Activated T-helper 1 cell treated with anti-CD3 and anti-CD28 coated beads, Interleukin-2, amount 50 U/mL, for 16 hours (primary cell): ENCODE measurements at places on chromosomes 3 and 15.
A peak's percentile ranks its signal among the peaks of the same experiment; 100 is the strongest.

- DNase-seq: peak; percentile 23
Observed at GRCh38 chr15:62059816-62060112, 483 bp downstream of the VPS13C start.

DNA sequence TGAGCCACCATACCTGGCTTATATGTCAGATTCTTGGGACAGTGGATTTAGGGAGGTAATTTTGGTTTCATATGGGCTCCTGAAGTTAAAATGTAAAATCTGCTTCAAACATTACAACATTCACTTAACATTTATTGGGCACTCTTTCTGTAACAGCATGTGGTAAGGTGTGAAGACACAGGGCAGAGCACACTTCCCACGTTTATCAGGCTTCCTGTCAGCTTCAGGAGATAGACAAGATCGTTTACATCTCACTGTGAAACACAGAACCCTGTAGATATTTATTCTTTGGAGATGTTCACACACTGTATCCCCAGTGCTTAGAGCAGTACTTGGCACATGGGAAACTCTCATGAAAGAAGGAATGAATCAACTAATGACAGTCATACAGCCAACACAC is 426.0 kb upstream of the RARB start:
- no peak for DNase-seq

- DNase-seq: no peak
Observed at GRCh38 chr3:135503760-135504686, 461.5 kb upstream of the PPP2R3A start.

GRCh38 chr15:91698241-91698640 is 155.3 kb upstream of the SLCO3A1 start:
- DNase-seq: no peak

DNA sequence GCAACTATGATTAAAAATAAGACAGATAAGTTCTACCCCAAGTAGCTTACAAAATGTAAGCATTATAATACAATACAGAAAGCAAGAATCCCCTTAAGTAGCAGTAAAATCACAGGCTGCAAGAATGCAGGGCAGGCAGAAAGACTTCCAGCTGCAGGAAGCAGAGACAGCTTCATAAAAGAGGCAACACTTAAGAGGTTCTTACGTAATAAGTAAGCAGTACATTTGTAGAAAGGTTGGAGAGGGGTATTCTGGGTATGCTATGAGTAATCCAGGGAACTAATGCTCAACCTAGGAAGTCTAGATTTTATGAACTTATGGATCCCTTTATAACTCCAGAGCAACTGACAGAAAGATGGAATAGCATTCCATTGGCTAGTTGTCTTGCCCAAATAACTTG is 151.6 kb downstream of the IL5RA start:
- no peak for DNase-seq

DNA sequence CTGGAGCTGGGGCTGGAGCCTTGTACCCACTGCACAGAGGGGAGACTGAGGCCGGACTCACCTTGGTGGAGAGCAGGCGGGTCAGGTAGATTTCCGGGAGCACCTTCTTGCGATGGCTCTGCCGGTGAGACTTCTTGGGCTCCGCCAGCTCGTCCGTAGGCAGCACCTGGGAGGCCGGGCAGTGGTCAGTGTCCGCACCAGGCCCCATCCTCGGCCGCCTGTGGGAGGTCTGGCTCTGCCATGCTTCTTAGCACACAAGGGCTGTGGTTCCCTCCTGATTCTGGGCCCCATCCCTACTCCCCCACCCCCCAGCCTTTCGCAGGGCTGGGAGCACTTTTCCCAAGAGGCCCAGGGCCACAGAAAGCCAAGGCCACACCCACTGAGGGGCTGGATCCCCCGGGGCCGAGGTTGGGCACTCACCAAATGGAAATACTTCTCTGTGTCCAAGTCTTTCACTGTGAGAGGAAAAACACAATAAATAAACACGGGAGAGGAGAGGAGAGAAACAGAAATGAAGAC is 17.4 kb downstream of the H1-8 start:
- no peak for DNase-seq

DNA sequence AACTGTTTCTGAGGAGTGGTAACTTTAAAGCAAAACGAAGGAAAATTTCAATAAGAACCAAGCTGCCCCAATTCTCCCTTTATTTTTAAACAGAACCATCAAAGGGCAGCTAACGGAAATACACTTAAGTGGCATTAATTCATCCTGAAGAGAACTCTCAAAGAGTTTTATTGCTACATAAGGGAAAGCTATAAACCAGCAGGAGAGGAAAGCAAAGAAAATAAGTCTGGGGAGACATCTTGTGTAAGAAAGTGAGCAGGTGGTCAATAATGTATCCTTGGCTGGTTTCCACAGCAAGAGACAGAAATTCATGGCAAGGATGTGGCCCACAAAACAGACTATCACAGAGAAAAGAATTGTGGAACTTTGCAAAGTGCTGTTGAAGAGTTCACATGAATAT is 40.0 kb upstream of the CMSS1 start:
- no peak for DNase-seq

- peak; percentile 64 for DNase-seq
Observed at GRCh38 chr3:13011573-13012220, 61.5 kb downstream of the IQSEC1 start.

DNA sequence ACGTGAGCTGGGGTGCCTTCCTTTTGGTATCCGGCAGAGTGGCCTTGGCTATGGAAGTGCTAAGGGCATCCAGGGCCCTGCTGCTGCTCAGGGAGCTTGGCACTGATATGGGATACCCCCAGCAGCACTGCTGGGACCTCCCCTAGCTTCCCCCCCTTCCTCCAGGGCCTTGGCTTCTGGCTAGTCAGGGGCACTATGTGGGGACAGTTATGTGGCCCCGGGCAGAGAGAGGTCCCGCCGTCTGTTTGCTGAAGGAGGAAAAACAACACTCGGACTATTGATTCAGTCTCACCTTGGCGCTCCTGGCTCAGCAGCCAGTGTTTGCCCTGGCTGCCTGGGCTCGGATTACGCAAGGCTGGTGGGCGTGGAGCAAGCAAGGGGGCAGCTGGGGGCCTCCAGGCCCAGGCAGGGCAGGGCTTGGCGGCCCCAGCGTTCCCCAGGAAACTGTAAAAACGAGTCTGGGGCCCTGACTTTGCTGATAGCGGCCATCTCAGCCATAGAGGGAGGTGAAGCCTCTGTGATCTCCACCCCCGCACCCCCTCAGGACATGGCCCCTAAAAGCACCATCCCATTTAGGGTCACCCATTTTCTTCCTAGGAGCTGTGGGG is 5.7 kb downstream of the FURIN start:
- no peak for DNase-seq

GRCh38 chr3:9870978-9871377 is 9.1 kb downstream of the CIDEC start:
- no peak for DNase-seq

DNA sequence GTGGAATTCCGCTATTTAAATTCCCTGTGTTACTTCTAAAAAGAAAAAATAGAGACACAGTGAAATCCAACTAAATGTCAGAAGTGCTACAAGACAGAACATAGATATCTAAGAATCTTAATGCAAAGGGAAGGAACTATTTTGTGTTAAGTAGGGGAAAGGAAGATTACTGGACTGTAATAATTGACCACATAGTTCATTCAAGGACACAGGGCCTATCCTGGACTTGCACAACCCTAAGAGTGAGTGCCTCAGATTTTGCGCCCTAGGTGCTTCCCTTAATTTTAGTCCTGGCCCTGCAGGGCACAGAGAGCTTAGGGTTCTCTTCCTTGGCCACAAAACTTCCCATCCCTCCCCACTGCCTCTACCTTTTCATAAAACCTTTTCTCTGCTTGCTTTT is 3.5 kb upstream of the IL20RB start:
- no peak for DNase-seq

DNA sequence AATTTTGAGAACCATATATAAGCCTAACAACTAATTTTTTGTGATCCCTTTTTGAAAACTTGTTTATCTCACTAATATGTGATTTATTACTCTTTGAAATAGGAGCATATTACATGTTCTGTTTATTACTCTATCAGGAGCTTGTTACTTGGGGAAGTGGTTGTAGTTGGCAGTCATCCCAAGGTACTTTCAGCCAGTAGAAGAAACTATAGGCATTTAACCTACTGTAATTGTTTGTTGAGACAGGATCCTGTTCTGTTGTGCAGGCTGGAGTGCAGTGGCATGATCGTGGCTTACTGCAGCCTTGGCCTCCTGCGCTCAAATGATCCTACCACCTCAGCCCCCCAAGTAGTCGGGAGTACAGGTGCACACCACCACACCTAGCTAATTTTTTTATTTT is 195.6 kb downstream of the TCF12 start:
- no peak for DNase-seq

- no peak for DNase-seq
Observed at GRCh38 chr3:21789730-21790129, 38.7 kb upstream of the ZNF385D start.

DNA sequence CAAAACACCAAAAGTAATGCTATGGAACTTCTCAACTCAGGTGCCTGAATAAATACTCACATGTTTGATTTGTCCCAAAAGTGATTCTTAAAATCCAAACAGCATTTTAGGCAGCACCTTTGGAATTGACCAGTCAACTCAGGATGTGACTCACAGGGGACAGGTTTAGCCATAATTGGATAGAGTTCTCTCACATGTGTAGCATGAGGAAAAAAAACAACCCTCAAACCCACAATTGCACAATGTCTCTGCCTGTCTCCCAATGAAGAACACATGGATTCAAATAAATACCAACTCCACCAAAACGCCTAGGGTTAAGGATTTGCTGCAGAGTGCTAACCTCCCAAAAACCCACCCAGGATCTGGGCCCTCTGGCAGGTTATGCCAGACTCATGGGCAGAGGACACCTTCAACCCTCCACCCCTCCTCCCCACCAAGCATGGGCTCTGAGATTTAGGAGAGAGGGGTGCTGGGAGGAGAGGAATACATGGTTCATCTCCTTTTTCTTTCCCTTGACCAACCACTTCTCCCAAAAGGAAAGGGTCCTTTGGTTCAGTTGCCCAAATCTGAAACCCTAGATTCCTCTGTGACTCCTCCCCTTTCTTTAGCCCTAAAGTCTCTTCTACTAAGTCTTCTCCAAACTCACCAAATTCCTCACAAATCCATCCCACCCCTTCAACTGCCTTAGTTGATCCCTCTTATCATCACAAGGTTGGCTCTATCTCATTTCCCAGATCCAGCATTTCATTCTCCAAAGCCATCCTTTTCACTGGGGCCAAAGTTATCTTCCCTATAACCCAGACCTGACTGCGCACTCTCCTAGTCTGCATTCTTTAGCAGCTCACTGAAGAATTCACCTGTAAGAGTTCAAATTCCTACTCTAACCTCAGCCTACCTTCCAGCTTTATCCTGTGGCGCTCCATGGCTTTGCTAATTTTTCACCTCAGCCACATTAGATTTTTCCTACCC is 7.7 kb downstream of the RYK start:
- DNase-seq: no peak

DNA sequence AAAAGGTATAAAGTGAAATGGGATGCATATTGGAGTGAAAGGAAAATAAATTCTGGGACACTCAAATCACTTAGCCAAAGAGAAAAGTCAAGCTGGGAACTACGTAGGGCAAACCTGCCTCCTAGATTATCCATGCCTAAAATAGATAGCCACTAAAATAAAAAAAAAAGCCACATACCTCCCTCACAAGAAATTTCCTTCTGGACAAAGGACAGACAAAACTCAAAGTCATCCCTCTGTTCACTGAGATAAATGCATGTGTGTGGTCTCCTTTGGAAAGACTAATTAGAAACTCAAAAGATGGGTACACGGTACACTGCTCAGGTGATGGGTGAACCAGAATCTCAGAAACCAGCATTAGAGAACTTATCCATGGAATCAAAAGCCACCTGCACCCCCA is 65.2 kb upstream of the MME start:
- no peak for DNase-seq

- DNase-seq: no peak
Observed at GRCh38 chr15:91572110-91572509, 281.4 kb upstream of the SLCO3A1 start.

DNA sequence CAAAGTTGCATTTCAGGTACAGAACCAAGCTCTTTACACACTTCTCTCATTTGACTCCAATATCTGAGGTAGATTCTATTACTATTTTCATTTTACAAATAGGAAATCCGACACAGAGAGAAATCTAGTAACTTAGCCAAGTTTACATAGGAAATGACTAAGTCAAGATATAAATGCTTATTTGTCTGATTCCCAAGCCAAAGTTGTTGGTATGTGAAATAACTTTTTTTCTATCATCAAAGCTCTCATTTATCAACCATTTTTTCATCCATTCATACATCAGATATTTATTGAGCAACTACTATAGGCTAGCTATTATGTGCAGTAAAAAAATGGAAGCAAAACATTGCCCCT is 89.2 kb upstream of the MITF start:
- DNase-seq: no peak

DNA sequence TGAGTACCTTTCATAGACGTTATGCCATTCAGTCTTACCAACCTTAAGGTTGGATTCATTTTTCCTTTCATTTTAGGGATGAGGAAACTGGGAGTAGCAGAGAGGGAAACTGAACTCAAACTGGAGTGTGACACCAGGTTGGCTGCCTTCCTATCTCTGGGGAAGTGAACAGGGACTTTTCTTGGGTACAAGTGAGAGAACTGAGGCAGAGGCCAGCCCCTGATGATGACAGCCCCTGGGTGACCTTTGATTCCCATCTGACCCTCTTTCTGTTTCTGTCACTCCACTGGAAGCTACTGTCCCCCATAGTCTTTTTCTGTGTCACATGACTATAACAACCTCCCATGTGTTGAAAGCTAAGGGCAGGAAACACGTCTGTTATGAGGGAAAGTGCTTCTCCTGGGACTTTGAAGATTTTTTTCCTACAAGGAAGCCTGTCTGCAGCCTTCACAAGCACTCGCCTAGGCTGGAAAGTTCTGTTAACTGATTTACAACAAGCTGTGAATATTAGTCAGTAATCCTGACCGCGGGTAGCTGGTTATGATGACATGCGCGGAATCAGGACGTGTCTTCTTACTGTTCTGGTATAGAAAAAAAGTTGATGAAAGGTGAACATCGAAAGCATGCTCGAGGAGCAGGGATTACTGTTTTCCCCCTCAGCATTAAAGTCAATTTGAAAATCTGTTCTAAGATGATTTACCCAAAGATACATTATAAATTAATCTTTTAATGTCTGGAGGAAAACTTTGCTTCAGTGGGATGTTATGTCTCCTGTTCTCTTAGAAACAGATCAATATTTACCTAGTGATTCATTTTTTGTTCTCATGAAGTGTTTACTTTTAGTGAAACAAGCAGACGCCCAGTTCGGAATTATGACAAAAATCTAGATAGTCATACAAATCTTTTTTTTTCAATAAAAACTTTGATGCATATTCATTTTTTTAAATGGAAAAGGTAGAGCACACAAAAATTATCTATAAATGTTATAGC is 31.5 kb downstream of the ABHD2 start:
- DNase-seq: no peak

DNA sequence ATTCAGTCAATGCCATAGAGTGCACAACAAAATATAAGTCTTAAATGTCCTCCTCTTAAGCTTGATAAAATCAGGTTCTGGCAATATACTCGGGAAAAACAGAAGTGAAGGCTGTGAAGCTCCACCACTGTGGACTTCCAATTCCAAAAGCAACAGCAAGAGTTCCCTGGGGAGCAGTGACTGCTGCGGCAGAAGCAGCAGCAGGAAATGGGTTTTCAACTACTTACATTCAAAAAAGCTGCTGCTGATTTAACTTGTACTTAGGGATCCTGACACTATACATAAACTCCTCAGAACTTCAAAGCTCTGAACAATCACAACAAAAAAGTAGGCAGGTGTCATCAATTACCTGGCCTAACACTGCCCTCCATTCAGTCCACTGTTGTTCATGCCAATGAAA is 4.7 kb downstream of the CEP152 start:
- DNase-seq: no peak

- DNase-seq: no peak
Observed at GRCh38 chr15:40087991-40088928, 20.4 kb downstream of the BMF start.
